Activated CD4-positive, alpha-beta memory T cell treated with anti-CD3 and anti-CD28 coated beads for 36 hours (primary cell): ENCODE measurements at places on chromosomes 7 and 10. TPM values are rescaled to one million over a fixed set of nuclear protein-coding genes. Genes with fewer than 3 reads are reported as not detected.

DNA sequence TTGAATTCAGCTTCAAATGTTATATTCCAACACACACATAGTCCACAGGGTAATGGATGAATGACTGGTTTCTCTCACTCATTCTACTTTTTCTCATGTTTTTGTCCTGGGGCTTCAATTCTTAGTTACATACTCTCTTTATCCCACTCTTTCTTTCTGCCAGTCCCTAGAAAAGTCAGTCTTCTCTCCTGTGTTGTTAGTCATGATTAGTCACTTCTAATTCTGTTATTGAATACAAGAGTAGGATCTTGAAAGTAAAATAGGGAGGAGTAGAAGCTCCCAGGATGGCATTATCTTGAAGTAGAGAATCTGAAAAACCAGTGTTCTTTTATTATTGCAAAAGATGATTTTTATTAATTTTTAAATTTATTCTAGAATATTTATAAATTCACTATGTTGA, 45.5 kb upstream of the CALCR start:
- no peak overlapping the region for H3K4me3 ChIP-seq
- no peaks in the 10 kb centered on the region for H3K27me3 ChIP-seq
- no peak for DNase-seq

- no peak overlapping the region for H3K4me3 ChIP-seq
- no peaks in the 10 kb centered on the region for H3K4me1 ChIP-seq
- H3K27me3 ChIP-seq: peaks cover 7% of the 10 kb centered on the region
- no peak overlapping the region for H3K27ac ChIP-seq
- H3K36me3 ChIP-seq: no peaks in the 10 kb centered on the region
These were observed 123.4 kb downstream of the COL13A1 start for GRCh38 chr10:69925111-69925510.

DNA sequence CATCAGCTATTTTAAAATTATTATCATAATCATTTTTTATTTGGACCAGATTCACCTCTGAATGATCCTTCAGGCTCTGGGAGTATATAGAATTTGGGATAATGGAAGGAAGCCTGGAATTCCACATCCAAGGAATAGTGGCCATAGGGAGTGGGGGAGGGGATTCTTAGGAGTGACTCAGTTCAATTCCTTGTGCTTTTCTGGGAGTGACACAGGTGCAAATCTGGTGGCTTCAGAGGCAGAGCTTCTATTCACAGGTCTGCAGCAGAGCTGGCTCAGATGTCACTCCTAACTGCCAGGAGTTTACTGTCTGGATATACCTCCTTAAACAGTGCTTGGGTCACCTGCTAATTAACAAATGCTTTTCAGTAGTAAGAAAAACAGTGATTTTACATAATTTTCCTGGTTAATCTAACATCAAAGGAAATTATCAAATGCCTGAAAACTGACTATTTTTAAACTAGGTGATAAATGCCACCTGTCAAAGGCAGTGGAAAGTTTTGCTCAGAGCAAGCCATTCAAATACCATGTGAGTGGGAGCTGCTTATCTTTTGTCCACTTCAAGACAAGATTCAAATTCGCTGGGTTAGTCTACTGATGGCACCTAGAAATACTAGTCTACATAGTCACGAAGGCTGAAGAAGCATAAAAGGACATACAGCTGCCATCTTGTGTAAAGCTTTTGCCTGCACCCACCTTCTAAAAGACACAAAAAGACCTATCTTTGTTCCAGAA, 106.7 kb upstream of the LAMB4 start:
- no peak overlapping the region for H3K4me3 ChIP-seq
- no peak overlapping the region for H3K27ac ChIP-seq
- DNase-seq: no peak
- peaks cover 3% of the 10 kb centered on the region for H3K27me3 ChIP-seq
- H3K36me3 ChIP-seq: no peaks in the 10 kb centered on the region
- no peaks in the 10 kb centered on the region for H3K4me1 ChIP-seq

DNA sequence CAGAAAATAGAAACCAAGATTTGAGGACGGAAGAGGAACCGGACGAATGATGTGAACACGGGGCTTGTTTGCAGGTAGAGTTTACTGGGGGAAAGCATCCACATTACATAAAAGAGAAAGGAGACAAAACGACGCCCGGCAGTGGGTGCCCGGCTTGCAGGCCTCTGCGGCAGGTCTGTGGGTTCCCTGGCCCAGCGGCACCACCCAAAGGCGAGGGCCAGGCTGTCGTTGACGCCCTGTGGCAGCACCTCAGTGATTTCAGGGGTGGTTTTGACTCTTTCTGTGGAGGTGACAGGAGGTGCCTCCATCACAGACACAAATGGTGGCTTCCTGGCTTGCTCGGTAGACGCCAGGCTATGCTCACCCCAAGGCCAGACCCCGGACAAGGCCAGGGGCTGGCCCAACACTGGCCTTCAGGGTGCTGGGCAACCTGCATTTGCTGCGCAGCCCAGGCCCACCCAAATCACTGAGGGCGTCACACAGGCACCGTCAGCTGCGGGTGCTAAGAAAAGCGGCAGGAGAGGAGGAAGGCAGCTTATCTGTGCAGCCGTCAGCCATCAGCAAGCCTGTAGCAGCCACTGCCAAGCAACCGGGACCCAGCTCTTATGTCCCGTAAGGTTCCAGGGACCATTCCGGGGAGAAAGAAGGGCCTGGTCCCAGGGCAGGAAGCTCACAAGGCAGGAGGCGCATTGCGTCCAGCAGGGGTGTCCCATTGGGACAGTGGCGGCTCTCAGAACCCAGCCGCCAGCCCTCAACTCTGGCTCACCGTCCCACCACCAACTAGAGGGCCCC, 230.3 kb downstream of the PTPRN2 start:
- H3K36me3 ChIP-seq: no peaks in the 10 kb centered on the region
- no peak overlapping the region for H3K27ac ChIP-seq
- no peak overlapping the region for H3K4me3 ChIP-seq
- DNase-seq: no peak
- peaks cover 2% of the 10 kb centered on the region for H3K27me3 ChIP-seq
- no peaks in the 10 kb centered on the region for H3K4me1 ChIP-seq

GRCh38 chr10:71357792-71358265, 38.8 kb downstream of the SLC29A3 start:
- H3K36me3 ChIP-seq: peaks cover 21% of the 10 kb centered on the region
- H3K4me3 ChIP-seq: no peak overlapping the region
- H3K27me3 ChIP-seq: no peaks in the 10 kb centered on the region
- no peak overlapping the region for H3K27ac ChIP-seq
- no peaks in the 10 kb centered on the region for H3K4me1 ChIP-seq
- no peak for DNase-seq

DNA sequence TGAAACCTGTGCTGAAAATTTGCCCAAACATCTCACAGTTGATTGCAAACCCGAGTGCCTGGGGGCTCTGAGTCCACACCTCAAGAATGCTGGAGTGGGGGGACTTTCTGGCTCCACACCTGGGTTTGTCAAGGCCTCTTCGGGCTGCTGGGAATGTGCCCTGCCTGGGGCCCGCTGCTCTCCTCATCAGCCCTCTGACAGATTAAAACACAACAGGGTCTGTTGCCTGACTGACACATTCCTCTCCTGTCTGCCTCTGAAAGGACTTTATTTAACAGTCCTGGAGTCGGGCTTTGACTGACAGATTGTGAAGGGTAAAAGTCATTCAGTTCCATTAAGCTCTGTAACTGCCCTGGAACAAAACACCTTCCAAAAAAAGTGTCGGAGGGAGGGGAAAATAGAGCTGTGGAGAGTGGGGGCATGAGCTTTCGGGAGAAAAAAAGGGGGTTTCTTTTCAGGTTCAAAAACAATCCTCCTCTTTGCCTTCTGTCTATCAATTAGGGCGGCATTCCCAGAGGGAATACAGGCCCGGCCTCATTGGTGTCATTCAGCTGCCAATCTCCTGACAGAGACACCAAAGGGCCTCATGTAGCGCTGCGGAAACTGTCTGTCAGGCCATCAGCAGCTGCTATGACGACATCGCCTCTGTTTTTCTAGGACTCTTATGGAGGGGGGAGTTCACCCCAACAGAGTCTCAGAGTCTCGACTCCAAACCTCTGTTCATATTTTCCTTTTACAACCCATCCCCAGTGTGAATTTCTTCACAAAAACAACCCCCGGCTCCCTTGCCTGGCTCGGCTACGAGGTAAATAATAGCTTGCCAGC, 398.8 kb upstream of the NFE2L3 start:
- H3K4me3 ChIP-seq: no peak overlapping the region
- H3K27me3 ChIP-seq: peaks cover 4% of the 10 kb centered on the region
- no peaks in the 10 kb centered on the region for H3K36me3 ChIP-seq

GRCh38 chr7:115195208-115195607, 273.3 kb downstream of the MDFIC start:
- no peaks in the 10 kb centered on the region for H3K36me3 ChIP-seq
- no peaks in the 10 kb centered on the region for H3K4me1 ChIP-seq
- H3K4me3 ChIP-seq: no peak overlapping the region
- no peak for DNase-seq

GRCh38 chr10:5828725-5829124, 15.5 kb upstream of the GDI2 start:
- no peak for DNase-seq

DNA sequence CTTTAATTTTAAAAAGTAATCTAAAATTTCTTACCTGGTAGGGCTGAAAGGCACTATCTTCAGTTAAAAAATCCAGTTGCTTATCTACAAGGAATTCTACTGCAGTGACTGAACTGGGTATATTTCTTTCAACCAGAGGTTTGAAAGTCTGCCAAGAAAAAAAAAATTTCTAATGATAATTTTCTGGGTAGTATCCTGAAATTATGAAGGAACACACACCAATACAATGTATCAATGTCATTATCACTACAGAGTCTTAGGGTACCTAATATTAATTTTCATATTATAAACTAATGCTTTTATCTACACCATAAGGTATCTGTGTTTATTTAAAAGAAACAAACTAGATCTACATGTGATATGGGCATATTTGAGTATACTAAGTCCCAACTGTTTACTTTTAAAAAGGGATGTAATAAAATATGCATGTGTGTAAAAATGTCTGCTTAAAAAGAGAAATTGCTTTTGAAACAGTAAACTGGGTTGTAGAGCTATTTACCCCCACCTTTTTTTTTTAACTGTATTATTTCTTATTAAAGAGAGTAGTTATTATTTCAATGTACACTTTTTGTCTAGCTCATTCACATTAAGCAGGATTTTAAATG, 131.6 kb downstream of the NRBF2 start:
- H3K4me1 ChIP-seq: peaks cover 33% of the 10 kb centered on the region
- H3K36me3 ChIP-seq: peaks cover 25% of the 10 kb centered on the region
- H3K27me3 ChIP-seq: no peaks in the 10 kb centered on the region
- peak overlapping the region; percentile 98 for H3K27ac ChIP-seq
- peak overlapping the region; percentile 98 for H3K4me3 ChIP-seq
- DNase-seq: no peak

The SKIDA1 gene
- 0.07 TPM for total RNA-seq

The EBLN1 gene
- total RNA-seq: not detected

- no peak for DNase-seq
- H3K4me1 ChIP-seq: no peaks in the 10 kb centered on the region
- H3K36me3 ChIP-seq: no peaks in the 10 kb centered on the region
These were observed 460.6 kb downstream of the DNAJB6 start for GRCh38 chr7:157797361-157797760.

- no peak overlapping the region for H3K4me3 ChIP-seq
- H3K27ac ChIP-seq: no peak overlapping the region
- peaks cover 20% of the 10 kb centered on the region for H3K4me1 ChIP-seq
- peaks cover 4% of the 10 kb centered on the region for H3K36me3 ChIP-seq
- H3K27me3 ChIP-seq: no peaks in the 10 kb centered on the region
These were observed 13.8 kb upstream of the MPP7 start for GRCh38 chr10:28316696-28317095.

DNA sequence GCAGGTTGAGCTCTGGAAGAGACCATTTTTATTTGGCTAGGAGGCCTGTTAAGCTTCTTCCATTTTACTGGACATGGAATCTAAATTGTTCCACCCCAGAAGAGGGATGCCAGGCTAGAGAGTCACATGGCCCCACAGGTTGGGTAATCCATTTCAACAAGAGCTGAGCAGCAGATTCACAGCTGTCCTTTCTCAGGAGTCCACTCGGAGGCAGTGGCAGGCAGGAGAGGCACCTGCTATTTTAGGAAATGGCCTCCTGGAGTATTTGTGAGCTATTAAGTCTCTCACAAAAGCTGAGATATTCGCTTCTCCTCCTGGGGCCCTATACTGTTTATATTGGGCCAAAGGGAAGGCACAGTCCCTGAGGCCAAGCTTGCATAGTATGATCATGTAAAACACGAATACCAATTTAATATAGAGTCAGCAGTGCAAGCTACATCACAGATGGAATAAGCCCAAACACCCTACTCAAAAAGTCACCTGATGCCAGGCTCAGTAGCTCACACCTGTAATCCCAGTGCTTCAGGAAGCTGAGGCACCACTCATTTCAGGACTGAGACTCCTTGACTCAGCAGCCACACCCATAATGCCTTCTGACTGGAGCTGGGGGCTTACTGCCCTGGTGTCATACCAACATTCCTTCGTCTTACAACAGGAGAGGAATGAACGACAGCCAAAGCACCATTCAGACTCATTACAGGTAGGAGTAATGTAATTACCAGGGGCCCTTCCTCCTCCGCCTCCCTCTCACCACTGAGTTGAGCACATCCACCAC, 124.1 kb downstream of the LMBR1 start:
- H3K4me1 ChIP-seq: peaks cover 29% of the 10 kb centered on the region
- peak; percentile 65 for DNase-seq
- H3K4me3 ChIP-seq: no peak overlapping the region
- H3K36me3 ChIP-seq: peaks cover 4% of the 10 kb centered on the region

- peak overlapping the region; percentile 97 for H3K4me3 ChIP-seq
- H3K4me1 ChIP-seq: peaks cover 41% of the 10 kb centered on the region
- peaks cover 3% of the 10 kb centered on the region for H3K36me3 ChIP-seq
These were observed 1.0 kb upstream of the CBLL1 start for GRCh38 chr7:107742678-107743566.

GRCh38 chr7:108045669-108046068, 42.7 kb upstream of the LAMB1 start:
- H3K36me3 ChIP-seq: no peaks in the 10 kb centered on the region
- H3K27me3 ChIP-seq: peaks cover 7% of the 10 kb centered on the region
- DNase-seq: no peak

- peak; percentile 20 for DNase-seq
- peaks cover 39% of the 10 kb centered on the region for H3K4me1 ChIP-seq
- H3K27me3 ChIP-seq: peaks cover 14% of the 10 kb centered on the region
- no peaks in the 10 kb centered on the region for H3K36me3 ChIP-seq
- H3K4me3 ChIP-seq: no peak overlapping the region
These were observed 11.8 kb upstream of the INSIG1 start for GRCh38 chr7:155285833-155286232.

The MMP21 gene
- not detected for total RNA-seq

- H3K36me3 ChIP-seq: no peaks in the 10 kb centered on the region
- no peak for DNase-seq
- H3K4me1 ChIP-seq: peaks cover 5% of the 10 kb centered on the region
- H3K27me3 ChIP-seq: peaks cover 4% of the 10 kb centered on the region
These were observed 313.4 kb upstream of the C7orf33 start for GRCh38 chr7:148277042-148277660.

The CYP26A1 gene
- total RNA-seq: not detected

GRCh38 chr7:101921061-101921460, 103.6 kb downstream of the CUX1 start:
- H3K4me1 ChIP-seq: peaks cover 9% of the 10 kb centered on the region
- H3K27ac ChIP-seq: no peak overlapping the region
- no peaks in the 10 kb centered on the region for H3K27me3 ChIP-seq
- peaks cover 17% of the 10 kb centered on the region for H3K36me3 ChIP-seq
- H3K4me3 ChIP-seq: no peak overlapping the region
- no peak for DNase-seq
